Hematopoietic multipotent progenitor cell treated with erythropoietin and hydrocortisone succinate and interleukin-3 and kit ligand, for 15 days (in vitro differentiated cells): ENCODE measurements at places on chromosomes 11 and 22.

DNA sequence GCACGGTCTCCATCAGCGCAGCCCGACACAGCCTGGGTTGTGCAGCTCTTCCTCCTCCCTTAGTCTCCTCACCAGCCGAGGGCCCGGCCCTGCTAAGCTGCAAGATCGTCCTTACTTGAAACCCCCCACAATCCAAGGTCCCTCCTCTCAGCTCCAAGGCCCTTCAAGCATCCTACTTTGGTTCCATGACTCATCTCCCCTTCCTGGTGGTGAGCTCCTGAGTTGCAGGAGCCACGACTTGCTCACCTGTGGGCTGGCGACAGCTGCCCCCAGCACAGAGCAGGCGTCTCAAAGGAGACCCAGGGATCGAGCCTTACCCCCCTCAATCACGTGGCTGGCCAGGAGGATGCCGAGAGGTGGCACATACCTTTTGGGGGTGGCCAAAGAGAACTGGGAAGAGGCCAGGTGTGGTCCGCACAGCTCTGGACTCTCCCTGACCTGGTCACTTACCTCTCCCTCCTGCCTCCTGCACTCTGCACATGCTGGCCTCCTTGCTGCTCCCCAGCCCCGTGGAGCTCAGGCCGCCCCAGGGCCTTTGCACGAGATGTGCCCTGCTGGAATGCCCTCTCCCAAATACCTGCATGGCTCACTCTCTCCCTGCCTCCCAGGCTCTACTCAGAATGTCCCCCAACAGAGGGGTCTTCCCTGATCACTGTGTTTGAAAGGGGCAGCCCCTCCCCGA, 35.2 kb upstream of the FADD start:
- DNase-seq, result no peak

- DNase-seq, result no peak
Observed at GRCh38 chr11:116375221-116375620, 397.6 kb downstream of the BUD13 start.

DNA sequence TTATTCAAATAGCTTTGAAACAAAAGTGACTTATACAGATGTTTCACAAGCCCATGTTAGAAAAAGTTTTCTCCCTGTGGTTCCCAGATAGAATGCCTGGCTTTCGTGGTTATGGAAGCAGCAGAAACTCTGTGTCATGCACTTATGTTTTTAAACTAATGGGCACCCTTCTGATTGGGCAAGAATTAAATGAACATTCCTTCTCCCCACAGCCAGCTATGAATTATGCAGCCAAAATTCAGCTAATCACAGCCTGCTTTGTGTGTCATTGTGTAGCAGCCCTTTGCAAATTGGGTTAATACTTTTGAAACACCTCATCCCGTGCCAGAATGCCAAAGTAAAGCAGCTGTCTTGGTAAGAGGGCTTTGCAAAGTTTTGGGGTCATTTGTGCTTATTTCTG, 46.9 kb downstream of the PANX1 start:
- no peak for DNase-seq

GRCh38 chr11:107819361-107820014, 39.1 kb downstream of the SLC35F2 start:
- no peak for DNase-seq

GRCh38 chr22:28855355-28856094, 27.8 kb upstream of the ZNRF3 start:
- DNase-seq, result peak; percentile 70
